Natural killer cell treated with Interleukin-12 subunit alpha and Interleukin-12 subunit beta and Interleukin-15 and Interleukin-18, amount 100 ng/mL, for 72 hours (primary cell): ENCODE measurements at places on chromosomes 11 and 22.

DNA sequence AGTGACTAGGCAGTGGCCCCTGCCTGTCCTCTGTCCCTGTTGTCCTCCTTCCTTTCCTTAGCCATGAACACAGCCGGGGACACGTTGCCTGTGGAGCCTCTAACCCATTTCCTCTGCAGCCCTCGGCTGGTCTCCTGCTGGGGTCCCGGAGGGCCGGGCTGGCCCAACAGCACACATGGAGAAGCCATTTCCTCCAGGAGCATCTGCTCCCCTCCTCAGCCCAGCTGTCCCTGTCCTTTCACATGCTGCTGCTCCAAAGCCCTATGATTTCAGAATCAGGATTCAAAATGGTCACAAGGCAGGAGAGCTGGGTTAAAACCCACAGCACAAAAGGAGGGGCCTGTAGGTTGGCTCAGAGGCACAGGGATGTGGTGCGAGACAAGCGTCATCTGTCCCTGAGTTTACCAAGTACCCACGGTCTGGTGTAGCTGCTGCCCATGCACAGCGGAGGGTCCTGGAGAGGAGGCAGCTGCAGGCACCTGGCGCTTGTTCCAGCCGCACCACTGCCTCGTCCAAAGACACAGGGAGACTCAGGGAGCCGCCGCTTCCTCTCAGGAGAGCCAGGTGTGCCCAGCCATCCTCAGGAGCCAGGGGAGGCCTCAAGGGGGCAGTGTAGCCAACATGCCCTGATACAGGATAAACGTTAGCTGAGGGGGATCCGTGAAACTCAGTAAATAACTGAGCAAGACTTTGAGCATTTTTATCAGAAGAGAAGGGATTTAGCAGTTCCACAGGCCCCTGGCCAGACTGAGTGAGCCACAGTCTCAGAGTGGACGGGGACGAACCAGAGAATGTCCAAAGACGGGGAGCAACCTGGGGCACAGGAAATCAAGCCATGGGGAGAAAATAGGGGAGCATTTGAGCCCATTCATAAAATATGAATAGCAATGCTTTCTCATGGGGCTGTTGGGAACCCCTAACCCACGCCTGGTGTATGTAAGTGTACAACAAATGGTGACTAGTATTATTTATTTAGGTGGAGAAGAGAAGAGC, 3.9 kb upstream of the VSIG10L2 start:
- DNase-seq = no peak

GRCh38 chr11:122097419-122098001, 18.5 kb downstream of the BLID start:
- no peak for DNase-seq

DNA sequence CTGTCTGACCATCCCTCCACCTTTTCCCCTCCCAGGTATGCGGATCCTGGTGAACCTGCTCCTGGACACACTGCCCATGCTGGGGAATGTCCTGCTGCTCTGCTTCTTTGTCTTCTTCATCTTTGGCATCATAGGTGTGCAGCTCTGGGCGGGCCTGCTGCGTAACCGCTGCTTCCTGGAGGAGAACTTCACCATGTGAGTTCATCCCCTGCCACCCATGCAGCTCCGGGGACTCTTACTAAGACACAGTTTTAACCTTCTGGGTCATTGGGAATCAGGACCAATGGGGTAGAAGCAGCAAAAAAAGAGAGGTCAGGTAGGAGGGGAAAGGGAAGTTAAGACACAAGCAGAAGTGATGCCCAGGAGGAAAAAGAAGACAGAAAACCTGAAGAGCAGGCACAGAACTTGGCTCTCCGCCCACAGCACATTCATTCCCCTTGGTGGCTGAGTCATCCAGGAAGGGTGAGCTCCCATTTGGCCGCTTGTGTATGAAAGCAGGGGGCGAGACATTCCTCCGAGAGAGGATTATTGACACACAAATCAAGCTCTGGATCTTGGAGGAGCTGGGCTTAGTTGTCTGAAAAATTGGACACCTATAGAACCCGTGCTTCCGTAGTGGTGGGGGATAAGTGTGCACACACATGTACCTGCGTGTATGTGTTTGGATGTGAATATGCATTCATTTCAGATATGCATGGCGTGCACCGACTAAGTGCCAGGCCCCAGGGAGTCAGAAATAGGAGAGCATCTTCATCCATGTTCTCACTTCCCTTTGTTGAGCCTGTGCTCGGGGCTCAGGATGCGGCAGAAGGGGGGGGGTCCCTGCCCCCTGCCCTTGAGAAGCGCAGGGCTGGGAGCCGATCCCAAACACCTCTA, 64.2 kb downstream of the CACNA1I start:
- DNase-seq = no peak

DNA sequence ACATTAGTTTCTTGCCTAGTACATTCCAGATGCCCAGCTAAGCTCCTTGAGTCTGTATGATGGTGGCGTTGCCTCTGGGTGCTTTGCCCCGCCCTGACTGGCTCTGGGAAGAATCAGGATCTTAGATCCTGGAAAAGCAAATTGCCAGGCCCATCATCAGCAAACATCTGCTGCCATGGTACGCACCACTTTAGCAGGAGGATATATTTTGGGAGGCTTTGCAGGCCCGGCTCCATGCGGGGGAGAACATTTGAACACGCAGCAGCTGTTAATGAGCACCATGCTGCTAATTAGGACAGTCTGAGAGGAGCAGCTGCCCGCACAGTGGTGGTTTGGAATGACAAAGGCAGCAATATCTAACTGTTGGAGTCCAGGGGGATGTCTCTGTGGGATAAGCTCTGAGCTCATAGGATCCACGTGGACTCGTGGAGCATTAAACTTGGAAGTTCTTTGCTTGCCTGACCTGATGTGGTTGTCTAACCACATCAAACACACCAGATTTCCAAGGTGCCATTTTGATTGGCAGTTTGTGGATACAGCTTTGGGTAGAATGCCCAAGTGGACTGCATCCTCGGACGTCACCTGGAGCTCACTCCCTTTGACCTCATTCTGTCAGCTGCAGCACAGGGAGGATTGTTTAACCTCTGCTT, 217.0 kb upstream of the ZBED5 start:
- DNase-seq = no peak

DNA sequence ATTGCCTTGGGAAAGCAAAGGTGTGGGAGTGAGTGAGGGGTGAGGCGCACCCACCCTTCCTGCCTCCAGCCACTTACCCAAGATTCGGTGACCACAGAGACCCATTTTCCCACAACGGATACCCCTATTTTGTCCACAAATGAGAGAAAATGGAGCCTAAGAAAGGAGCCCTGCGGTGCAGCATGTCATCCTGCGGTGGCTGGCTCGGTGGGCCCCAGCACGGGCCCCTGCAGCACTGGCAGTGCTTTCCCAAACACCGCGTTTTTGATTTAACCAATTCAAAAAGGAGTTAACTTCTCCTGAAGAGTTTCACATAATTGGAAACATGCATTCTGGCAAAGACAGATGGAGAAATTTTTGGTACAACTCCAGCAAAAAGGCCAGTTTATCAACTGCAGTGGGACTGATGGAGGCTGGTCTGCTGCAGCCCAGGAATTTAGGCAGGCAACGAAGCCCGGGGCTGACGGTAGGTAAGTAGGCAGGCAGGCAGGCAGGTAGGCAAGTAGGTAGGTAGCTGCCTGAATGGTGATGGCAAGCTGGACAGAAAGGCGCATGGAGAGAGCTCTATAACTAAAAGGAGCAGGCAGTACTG, 84.2 kb downstream of the FDX1 start:
- no peak for DNase-seq

- DNase-seq = no peak
These were observed 106.9 kb downstream of the ST3GAL4 start for GRCh38 chr11:126462422-126462821.

- no peak for DNase-seq
These were observed 768.3 kb upstream of the ARHGAP42 start for GRCh38 chr11:99918761-99919160.

DNA sequence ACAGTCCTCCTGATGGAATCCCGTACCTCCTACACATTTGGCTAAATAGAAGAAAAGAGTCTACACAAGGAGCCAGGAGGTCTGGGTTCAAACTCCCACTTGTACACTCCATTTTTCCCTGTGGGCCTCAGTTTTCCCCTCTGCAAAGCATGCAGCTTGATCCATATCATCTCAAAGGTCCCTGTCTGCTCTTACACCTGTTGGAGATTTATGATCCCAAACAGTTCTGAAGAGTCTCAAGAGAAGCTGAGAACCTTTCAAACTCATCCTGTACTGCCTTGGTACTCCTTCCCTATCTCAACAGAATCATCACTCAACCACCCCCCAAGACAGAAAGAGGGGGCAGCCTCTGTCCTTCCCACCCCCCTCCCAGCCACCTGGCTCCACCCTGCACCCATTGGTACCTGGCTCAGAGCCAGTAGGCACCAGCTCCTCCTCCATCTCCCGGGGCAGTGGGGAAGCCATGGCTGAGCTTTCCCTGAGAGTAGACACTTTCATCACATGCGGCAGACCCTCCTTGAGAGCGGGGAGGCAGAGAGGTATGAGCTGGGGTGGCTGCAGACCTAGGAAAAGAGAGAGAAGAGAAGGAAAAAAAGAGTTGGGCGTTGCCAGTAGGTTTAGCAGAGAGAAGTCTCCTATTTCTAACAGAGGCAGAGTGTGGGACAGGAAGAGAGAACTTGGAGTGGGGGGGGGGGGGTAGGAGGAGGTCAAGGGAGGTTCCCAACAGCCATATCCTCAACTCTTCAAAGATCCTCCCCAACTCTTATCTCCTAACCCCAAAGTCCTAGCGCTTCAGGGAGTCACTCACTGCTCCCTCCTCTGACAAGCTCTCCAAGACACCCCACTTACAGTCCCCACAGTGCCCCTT, 3.1 kb downstream of the TNKS1BP1 start:
- DNase-seq = no peak

GRCh38 chr11:97574976-97575665, 1185.3 kb downstream of the JRKL start:
- DNase-seq = no peak

DNA sequence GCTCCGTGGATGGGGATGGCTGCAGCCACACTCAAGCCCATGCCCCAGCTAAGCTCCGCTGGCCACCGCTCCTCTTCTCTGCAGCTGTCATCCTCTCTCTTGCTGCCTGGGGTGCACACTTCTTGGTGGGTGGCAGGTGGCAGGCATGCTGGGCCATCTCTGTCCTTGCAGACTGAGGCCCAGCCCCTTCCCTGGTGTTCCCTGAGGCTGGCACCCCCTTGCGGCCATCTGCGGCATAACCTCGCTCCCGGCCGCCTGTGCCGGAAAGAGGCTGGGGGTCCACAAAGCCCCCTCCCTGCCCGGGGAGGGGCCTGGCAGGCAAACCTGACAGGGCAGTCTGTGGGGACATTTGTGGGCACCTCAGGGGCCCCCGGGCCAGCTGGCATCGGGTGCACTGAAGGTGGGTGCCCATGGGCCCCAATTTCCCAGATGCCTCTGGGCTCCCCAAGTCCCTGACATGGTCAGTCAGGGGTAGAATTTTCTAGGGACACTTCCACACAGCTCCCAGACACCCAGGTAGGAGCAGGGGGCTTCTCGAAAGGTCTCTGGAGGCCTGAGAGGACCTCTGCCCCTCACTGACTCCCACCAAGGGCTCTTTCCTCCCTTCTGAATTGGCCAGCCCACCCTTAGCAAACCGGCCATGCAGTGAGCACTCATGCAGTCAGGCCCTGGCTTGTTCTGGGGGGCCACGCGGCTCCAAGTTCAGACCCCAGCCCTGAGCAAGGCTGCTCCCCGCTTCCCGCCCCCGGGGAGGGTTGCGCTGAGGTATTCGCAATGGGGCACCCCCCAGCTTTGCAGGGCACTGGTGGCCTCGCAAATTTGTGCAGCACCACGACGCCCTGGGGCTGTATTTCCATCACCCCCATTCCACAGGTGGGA, 23.5 kb upstream of the TH start:
- DNase-seq = no peak

- DNase-seq = no peak
These were observed 1235.7 kb downstream of the LRRC4C start for GRCh38 chr11:40223596-40224330.

GRCh38 chr22:48488611-48489511, 1338.8 kb downstream of the BRD1 start:
- DNase-seq = peak; percentile 44

GRCh38 chr11:46976182-46976854, 39.8 kb downstream of the CSTPP1 start:
- no peak for DNase-seq

GRCh38 chr11:68927280-68928135, 23.8 kb downstream of the IGHMBP2 start:
- DNase-seq = peak; percentile 2

GRCh38 chr11:22432291-22433093, 94.3 kb downstream of the SLC17A6 start:
- DNase-seq = no peak

GRCh38 chr11:110217223-110217877, 79.1 kb downstream of the RDX start:
- no peak for DNase-seq
